Activated CD8-positive, alpha-beta T cell treated with anti-CD3 and anti-CD28 coated beads for 36 hours (primary cell): ENCODE measurements at places on chromosomes 7 and 10. TPM values are rescaled to one million over a fixed set of nuclear protein-coding genes. Genes with fewer than 3 reads are reported as not detected.

DKK1 gene
- not detected for total RNA-seq

ZNF804B gene
- total RNA-seq, result not detected

GDF2 gene
- not detected for total RNA-seq

RGR gene
- total RNA-seq, result not detected

TAS2R3 gene
- 0.94 TPM for total RNA-seq

EEPD1 gene
- total RNA-seq, result 0.90 TPM

COL17A1 gene
- total RNA-seq, result not detected

MEST gene
- total RNA-seq, result 6.8 TPM

CLCN1 gene
- total RNA-seq, result not detected

MYO1G gene
- total RNA-seq, result 403 TPM

EPHB6 gene
- total RNA-seq, result 5.5 TPM

PNLIPRP2 gene
- total RNA-seq, result not detected

CDH23 gene
- 2.4 TPM for total RNA-seq

RPEL1 gene
- total RNA-seq, result not detected

CALHM3 gene
- total RNA-seq, result not detected

GARIN1A gene
- 0.25 TPM for total RNA-seq

ANKRD30A gene
- not detected for total RNA-seq

ITIH5 gene
- not detected for total RNA-seq

SPDYE2 gene
- total RNA-seq, result not detected

XRCC2 gene
- total RNA-seq, result 17.2 TPM

PDZD7 gene
- 0.65 TPM for total RNA-seq

OGDHL gene
- 0.40 TPM for total RNA-seq
